Anterior cingulate cortex (tissue), 58 donors: ENCODE measurements at places on chromosomes 6 and 20.

GRCh38 chr6:161809971-161810370 is 536.1 kb upstream of the AGPAT4 start:
- DNase-seq, result no peak

DNA sequence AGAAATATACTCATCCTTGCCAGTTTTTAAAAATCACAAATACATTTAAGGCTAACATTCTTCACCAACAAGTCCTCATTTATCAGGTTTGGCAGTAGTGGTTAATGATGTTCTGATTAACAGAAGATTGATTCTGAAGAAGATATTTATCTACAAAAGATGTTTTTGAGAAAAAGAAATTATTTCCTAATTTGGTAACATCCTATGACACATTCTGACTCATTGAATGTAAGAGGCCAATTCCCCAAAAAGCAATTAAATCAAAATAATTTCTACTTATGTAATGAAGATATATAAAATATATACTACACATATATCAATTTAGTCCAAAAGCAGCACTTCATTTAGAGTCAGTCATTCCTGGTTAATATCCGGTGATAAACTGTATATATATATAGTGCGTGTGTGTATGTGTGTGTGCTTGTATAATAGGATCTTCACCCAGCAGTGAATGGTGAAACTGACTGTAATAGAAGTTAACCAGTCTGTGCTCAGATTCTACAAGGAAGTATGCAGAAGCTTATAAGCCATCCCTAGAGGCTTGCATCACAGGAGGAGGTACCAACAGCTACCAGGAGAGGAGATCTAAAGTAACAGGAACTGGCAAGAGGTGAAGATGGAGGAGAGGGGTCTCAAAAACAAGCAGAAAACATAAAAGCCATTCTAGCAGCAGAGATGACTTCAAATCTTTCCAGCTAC is 82.9 kb upstream of the MARCKS start:
- no peak for DNase-seq

GRCh38 chr6:143614235-143614634 is 63.5 kb upstream of the PHACTR2 start:
- no peak for DNase-seq

- DNase-seq, result no peak
Measured at GRCh38 chr20:5548107-5548506, 202.1 kb upstream of the SHLD1 start.

DNA sequence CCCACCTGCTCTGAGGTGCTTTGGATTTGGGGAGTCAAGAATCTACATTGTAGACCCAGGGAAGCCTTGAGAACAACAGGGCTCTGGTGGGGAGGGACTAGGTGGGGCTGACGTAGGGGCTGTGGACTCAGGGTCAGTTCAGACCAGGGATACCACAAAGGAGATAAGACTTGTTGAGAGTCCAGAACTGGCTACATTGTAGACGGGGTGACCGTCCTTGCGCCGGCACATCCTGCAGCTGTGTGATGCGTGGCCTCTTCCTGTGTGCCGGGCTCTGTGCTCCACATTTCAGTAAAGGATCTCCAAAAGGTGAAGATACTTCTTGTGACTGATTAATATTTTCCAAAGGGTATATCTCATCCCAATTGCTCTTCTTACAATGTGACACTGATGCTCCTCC is 9.8 kb upstream of the TLDC2 start:
- DNase-seq, result no peak

DNA sequence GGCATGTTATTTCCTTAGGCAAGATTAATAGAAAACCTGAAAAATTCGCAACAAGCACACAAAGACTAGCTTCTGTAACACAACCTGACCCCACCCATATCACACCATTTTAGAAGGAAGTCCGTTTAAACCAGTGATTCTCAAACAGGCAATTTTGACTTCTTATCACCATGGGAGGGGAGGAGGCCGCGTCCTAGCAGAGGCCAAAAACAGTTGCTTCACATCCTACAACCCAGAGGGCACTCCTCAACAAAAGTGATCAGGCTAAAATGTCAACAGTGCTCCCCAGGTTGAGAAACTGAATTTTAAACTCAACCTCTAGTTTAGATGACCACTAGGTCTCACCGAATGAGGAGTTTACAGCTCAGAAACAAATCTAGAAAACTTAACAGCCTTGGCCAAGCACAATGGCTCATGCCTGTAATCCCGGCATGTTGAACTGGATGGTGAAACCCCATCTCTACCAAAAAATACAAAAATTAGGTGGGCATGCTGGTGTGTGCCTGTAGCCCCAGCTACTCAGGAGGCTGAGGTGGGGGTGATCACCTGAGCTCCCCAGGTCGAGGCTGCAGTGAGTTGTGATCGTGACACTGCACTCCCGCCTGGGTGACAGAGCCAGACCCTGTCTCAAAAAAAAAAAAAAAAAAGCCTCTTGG is 3.4 kb downstream of the SNX5 start:
- no peak for DNase-seq

DNA sequence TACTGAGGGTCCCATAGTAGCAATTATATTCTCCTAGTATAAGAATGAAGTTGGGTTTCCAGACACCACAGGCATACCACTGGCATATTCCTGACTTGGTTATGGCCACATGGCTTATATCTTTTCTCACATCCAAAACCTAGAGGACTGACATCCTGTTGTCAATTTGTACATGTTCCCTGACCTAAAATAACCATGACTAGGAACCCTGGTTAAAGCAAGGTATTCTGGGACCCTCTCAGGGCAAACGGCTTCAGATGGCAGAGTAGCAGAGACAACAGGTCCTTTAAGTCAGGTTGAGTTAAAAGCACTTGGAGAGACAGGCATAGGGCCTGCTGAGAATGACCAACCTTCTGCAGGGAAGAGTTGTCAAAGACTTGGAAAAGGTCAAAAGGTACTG is 12.6 kb downstream of the MAP3K5 start:
- DNase-seq, result no peak

GRCh38 chr20:6038256-6038655 is 15.6 kb downstream of the LRRN4 start:
- no peak for DNase-seq

GRCh38 chr6:20873425-20874190 is 339.4 kb downstream of the CDKAL1 start:
- DNase-seq, result no peak

- DNase-seq, result no peak
Measured at GRCh38 chr6:124479991-124480430, 482.2 kb upstream of the RNF217 start.

DNA sequence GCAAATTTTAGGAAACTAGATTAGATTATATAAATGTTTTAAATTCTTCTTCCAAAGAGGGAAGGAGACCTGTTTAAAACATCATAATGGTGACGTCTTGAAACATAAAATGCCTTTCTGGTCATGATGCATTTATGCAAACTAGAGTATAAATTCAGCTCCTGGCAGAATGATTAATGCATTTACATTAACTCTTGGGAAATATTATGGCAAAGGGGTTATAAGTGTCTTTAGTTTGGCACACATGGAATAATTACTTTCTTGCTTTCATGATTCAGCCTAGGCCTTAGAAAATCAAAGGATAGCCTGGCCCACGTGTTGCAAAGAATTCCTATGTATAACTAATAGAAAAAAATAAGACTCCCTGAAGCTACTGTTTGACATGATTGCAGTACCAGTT is 639.2 kb downstream of the RFPL4B start:
- no peak for DNase-seq

DNA sequence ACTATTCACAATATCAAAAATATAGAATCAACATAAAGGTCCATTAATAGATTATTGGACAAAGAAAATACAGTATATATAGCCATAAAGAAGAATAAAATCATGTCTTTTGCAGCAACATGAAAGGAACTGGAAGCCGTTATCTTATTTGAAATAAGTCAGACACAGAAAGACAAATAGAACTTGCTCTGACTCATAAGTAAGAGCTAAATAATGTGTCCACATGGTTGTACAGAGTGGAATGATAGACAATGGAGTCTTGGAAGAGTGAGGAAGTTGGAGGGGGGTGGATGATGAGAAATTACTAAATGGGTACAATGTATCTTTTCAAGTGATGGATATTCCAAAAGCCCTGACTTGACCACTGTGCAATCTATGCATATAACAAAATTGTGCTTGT is 613.5 kb downstream of the PHF3 start:
- no peak for DNase-seq

DNA sequence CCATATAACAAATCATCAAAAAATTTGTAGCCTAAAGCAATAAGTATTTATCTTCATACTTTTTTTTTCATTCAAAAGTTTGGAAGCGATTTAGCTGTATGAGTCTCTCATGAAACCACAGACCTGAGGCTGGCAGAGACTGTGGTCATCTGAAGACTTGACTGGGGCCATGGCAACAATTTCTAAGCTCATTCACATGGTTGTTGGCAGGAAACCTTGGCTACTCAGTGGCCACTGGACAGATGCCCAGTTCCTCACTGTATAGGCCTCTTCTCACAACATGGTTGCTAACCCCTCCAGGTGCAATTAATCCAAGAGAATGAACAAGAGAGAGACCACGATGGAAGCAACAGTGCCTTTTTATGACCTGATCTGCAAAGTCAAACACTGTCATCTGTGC is 235.9 kb downstream of the BTBD3 start:
- DNase-seq, result no peak

DNA sequence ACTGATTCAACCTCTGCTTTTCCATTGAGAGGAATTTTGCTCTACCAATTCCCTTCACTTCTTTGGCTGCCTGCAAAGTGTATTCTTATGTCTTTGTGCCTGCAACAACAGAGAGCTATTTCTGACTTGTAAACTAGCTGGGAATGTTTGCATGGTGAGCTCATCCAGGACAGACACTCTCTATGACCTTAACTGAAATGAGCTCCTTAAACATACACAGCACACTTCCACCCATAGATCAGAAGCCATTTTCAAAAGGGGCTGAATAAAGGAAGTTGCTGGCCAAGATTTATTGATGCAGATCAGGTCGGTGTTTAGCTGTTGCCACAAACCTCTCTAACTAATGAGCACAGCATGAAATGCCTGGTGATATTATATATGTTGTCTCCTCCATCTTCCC is 377.7 kb downstream of the BTBD9 start:
- no peak for DNase-seq

- no peak for DNase-seq
Measured at GRCh38 chr20:16926626-16927430, 178.7 kb downstream of the OTOR start.

DNA sequence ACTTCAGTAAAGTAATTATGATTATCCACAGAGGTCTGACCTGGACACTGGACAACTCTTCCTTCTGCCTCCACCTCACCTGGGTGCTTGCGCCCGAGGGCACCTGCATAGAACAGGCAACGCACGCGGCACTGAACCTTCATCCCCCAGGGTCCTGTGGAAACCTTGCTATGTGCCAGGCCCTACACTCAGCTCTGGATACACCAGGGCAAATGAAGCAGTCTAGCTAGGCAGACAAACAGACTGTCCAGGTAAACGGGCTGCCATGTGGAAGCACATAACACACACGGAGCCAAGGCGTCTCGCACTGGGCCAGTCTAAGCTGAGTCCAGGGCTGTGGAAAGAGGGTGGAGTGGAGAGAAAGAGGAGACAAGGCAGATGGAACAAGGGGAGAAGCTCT is 109.3 kb upstream of the AFDN start:
- DNase-seq, result no peak

DNA sequence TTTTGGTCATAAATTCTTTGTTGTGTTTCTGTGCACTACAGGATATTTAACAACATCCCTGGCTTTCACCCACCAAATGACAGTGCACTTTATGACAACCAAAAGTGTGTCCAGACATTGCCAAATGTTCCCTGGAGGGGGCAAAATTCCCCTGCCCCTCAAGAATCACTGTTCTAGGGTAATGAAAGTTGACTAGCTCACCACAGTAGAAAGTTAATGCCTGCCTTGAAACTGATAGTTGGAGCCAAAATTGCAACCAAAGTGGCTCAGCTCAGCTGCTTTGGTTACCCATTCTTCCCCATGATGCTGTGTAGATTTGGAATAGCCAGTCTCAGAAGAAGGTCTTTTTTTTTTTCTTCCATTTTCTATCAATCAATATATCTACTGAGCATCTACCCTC is 150.6 kb downstream of the RALGAPA2 start:
- no peak for DNase-seq

DNA sequence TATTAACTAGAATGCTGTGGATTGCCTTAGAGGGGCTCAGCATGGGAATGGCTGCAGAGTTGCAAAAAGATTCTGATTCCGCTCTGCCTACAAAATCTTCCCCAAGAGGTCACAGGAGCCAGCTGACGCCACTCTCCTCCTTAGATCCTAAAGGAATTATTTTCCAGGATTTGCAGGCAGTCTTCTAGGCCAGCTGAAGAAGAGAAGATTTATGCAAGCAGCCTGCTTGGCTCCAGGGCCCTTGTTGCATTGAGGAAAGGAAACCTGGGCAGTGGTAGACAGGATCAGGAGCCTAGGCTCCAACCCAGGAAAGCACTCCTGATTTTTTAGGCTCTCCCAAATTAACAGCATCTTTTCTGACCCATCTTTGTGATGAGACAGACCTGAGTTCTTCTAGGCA is 245.8 kb downstream of the PKHD1 start:
- no peak for DNase-seq

DNA sequence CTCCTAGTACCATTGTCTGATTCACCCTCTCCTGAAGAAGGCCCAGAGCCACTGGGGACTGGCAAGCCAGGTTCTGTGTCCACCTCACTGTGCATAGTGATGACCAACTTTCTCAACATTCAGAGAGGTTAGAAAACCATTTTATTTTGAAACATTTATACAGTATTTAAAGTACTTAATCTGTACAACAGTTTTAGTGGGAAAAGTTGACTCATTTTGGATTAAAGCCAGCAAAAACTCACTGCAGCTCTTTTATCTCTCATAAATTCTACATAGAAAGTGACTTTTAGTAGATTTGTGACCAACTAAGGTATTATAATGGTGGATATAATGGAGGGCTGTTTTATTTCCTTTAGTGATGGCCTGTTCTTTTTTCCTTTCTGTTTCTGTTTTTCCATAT is 9.7 kb downstream of the TULP4 start:
- DNase-seq, result no peak

- no peak for DNase-seq
Measured at GRCh38 chr6:14321992-14322772, 204.6 kb downstream of the CD83 start.

DNA sequence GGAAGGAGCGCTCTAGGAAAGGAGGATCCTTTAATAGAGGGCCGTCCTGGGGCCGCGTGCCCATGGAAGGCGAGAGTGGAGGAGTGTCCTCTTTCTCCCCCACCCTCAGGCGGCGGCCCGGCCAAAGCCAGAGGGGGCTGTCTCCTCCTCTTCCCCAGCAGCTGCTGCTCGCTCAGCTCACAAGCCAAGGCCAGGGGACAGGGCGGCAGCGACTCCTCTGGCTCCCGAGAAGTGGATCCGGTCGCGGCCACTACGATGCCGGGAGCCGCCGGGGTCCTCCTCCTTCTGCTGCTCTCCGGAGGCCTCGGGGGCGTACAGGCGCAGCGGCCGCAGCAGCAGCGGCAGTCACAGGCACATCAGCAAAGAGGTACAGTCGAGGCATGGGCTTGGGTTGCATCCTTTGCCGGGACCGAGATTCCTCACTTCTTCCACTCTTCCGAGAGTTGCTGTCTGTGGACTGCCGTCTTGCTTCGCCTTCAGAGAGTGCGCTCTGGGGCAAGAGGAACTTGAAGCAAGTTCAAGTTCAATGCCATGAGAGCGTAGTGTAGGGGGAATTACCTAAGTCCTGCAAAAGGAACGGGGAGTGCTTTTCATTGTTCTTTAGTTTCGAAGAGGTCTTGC is at the start of gene LAMA2:
Gene LAMA2, plus strand, starts transcription at position 148 of the 621 bp plus-strand sequence. Its CDS starts 108 bp downstream, at position 256.
- DNase-seq, result peak; percentile 24

GRCh38 chr6:119322715-119323350 is 26.7 kb downstream of the MAN1A1 start:
- DNase-seq, result no peak
